Heart right ventricle (tissue), 16 donors: ENCODE measurements at places on chromosomes 4 and X. TPM values are rescaled to one million over a fixed set of nuclear protein-coding genes. Genes with fewer than 3 reads are reported as not detected.

DNA sequence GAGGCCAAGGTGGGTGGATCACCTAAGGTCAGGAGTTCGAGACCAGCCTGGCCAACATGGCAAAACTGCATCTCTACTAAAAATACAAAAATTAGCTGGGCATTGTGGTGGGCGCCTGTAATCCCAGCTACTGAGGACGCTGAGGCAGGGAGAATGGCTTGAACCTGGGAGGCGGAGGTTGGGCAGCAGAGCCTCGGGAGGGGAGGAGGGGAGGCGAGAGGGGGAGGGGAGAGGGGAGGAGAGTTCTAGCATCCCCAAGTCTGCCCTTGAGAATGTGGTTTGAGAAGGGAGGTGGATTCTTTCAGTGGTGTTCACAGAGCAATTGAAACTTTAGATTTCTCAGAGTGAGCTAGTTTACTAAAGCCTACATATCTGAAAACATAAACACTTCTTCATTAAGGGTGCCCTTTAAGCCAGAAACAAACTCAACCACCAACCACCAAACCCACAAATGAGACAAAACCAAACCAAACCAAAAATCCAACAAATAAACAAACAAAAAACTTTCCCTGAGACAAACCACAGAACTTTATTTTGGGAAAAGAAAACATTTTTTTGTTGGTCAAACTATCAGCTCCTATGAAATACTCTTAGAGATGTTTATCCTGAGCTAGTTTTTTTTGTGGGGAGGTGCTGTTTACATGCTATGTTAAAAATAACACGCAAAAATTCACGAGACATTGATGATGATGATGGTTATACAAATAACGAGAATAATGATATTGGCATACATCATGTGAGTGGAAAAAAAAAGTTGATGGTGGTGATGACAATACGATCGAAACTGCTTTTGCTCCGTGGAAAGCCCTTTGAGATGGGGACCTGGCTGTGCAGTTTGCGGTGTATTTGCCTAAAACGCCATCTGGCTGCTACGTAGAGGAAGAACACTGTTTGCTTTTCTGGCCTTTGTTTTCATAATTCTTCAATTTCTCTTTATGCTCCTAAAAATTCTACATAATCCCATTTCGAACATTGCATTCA lies 98.2 kb upstream of the PRKX start:
- no peaks in the 10 kb centered on the region for H3K36me3 ChIP-seq
- peaks cover 3% of the 10 kb centered on the region for H3K27me3 ChIP-seq
- DNase-seq = no peak
- no peak overlapping the region for H3K4me3 ChIP-seq
- no peaks in the 10 kb centered on the region for H3K4me1 ChIP-seq

DNA sequence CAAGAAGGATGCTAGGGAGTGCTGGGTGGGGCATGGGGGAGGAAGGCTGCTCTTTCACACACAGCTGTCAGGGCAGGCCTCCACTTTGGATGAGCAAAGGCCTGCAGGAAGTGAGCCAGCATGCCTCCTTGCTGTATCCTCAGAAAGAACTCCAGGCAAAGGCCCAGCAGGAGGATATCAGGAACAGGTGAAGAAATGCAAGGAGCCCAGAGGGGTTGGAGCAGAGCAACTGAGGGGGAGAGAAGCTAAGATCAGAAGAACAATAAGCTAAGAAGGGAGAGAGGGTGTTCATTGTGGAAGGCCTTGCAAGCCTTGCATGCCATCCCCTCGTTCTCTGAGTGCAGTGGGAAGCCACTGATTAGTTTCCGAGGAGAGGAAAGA lies 115.1 kb downstream of the CAMK2D start:
- no peak overlapping the region for H3K4me3 ChIP-seq
- H3K27me3 ChIP-seq = no peaks in the 10 kb centered on the region
- peak; percentile 15 for DNase-seq
- no peak overlapping the region for H3K27ac ChIP-seq
- H3K4me1 ChIP-seq = peaks cover 31% of the 10 kb centered on the region
- H3K36me3 ChIP-seq = no peaks in the 10 kb centered on the region

DNA sequence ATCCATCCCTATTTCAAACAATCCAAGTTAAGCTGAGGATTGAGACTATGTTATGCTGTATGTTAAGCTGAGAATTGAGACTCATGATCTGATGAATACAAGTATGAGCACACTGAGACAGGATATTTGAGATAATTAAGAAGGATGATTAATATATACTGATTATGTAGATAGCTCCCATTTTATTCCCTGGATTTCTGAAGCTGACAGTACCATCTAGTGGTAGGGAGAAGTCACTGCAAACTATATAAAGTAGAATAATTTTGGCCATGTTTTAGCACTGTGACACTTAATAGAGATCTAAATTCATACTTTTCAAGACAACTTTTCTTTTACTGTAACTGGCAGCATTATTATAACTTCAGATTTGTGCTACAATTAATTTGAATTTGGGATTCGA lies 63.8 kb upstream of the HPRT1 start:
- H3K27ac ChIP-seq = no peak overlapping the region
- H3K27me3 ChIP-seq = no peaks in the 10 kb centered on the region
- no peak for DNase-seq
- H3K4me3 ChIP-seq = no peak overlapping the region

DNA sequence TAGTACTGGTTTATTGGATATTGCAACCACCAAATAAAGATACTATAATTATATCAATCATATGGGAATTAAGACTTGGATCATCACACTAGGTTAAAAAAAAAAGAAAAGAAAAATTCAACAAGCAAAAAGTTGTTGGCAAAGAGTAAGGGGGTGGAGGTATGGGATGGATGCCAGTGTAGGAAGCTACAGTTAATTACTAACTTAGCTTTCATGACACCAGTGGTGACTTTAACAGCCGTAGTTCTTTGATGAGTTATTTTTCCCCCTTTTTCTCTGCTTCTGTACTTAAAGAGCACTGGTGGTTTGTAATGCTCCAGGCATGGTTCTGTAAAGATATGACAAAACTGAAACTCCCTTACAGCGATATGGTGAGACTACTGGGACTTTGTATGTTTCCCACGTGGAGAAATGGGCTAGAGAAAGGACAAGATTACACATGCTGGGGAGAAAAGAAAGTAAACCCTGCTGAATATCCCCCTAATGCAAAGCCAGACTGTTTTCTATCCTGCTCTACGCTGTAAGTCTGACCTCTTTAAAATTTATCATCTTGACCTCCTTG lies 210.8 kb downstream of the SPOCK3 start:
- H3K36me3 ChIP-seq = no peaks in the 10 kb centered on the region
- no peaks in the 10 kb centered on the region for H3K4me1 ChIP-seq
- H3K4me3 ChIP-seq = no peak overlapping the region

DNA sequence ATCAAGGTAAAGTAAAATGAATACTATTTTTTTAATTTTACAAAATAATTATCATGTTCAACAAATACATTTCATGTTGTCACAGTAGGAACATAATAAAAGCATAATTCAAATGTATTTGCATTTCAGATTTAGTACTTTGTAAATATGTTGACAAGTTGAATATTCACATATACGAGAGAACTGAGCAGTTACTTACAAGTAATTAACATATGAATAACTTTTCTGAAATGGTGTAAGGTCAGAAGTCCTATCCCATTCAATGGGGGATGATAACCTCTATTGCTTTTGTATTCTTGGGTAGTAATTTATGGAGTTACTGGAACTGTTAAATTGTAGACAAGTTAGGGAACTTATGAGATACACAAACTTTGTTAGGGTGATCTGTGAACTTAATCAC lies 191.1 kb downstream of the COX7B2 start:
- no peaks in the 10 kb centered on the region for H3K36me3 ChIP-seq
- no peaks in the 10 kb centered on the region for H3K27me3 ChIP-seq
- H3K27ac ChIP-seq = no peak overlapping the region
- H3K4me1 ChIP-seq = no peaks in the 10 kb centered on the region
- DNase-seq = no peak

DNA sequence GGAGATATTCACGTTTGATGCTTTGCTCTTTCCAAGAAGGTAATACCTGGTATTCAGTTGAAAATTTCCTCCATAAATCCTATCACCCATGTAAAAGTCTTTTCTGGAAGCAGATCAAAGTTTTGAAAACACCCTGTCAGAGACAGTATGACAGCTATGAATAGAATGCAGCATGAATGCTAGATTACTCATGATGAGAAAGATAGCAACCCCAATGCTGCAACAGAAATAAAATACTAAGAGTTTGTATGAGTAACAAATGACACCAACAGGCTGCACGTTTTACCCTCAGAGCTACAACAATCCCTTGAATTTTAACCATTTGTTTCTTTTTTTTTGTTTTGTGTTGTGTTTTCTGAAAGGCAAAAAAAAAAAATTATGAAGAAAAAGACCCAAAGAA lies 108.6 kb downstream of the ARHGAP6 start:
- DNase-seq = no peak
- H3K27ac ChIP-seq = no peak overlapping the region
- no peaks in the 10 kb centered on the region for H3K27me3 ChIP-seq
- H3K4me1 ChIP-seq = no peaks in the 10 kb centered on the region

DNA sequence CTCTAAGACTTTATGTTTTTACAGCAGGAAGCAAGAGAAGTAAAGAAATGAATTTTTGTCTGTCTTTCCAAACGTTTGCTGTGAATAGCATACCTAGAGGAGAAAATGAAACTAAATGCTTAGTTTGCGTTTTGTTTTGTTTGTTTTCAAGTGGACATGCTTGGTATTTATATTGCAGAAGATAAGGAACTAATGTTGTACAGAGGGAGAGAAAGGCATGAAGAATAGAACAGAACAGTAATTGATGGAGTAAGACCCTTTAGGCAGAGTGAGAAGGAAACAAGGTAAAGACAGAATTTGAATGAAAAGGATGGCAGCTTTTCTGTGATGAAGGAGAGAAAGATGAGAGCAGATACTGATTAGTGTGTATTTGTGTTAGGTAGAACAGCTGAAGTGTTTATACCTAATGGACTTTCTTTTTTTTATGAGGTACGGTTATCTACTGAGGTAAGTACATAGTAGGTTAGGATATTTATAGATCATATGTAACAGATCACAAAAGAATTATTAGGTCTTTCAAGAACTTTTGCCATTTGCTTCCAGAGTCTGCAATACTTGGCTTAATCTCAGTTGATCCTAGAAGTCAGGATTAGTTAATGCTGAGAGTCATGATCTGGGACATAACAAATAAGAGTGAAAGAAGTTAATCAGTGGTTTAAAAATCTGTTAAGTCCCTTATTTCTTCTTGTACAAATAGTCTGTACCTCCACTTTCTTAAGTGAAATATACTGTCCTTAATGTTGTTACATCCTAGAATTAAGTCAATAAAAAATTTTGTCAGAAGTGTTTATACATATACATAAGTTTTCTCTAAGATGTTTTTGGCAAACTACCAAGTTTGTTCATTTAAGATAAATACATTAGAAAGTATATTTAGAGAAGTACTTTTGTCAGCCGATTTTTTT lies 36.8 kb downstream of the FABP2 start:
- H3K36me3 ChIP-seq = no peaks in the 10 kb centered on the region
- DNase-seq = no peak
- H3K4me3 ChIP-seq = no peak overlapping the region
- H3K27ac ChIP-seq = peak overlapping the region; percentile 75
- no peaks in the 10 kb centered on the region for H3K27me3 ChIP-seq

DNA sequence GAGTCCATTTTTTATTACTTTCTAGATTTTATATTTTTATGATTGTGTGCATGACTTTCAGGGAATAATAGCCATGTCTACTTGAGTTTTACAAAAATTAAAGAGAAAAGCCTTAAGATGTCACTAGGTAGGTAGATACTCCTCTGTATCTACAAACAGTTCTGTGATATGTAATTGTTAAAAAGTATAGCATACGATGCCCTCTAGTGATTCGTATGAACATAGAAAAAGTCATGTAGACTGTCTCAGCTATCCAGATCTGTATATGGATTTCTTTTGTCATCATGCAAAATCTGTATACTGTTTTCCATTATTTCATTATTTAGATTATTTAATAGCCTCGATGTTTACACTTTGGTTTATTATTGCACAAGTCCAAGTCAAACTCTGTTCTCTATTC lies 856.6 kb downstream of the CENPC start:
- no peaks in the 10 kb centered on the region for H3K27me3 ChIP-seq
- no peak overlapping the region for H3K4me3 ChIP-seq
- no peaks in the 10 kb centered on the region for H3K36me3 ChIP-seq
- H3K27ac ChIP-seq = no peak overlapping the region

Gene STBD1
- 14.8 TPM for total RNA-seq

Gene RNF150
- 84.7 TPM for total RNA-seq

Gene JADE3
- 8.7 TPM for total RNA-seq
